CD8-positive, alpha-beta T cell (primary cell): ENCODE measurements at places on chromosomes 7 and 10. TPM values are rescaled to one million over a fixed set of nuclear protein-coding genes. Genes with fewer than 3 reads are reported as not detected.

The CDHR3 gene
- 4.3 TPM for total RNA-seq

The NPTX2 gene
- not detected for total RNA-seq

The ANK3 gene
- total RNA-seq = 9.0 TPM

The DDX50 gene
- 49.4 TPM for total RNA-seq

The OR2A7 gene
- 2.7 TPM for total RNA-seq

The IQCE gene
- total RNA-seq = 3.3 TPM

The LIPM gene
- not detected for total RNA-seq

The ANXA8 gene
- total RNA-seq = not detected

The WEE2 gene
- 0.27 TPM for total RNA-seq

The SPACDR gene
- 0.94 TPM for total RNA-seq

The FFAR4 gene
- total RNA-seq = not detected

The INA gene
- not detected for total RNA-seq

The PRSS37 gene
- total RNA-seq = not detected

The SH2D4B gene
- 0.36 TPM for total RNA-seq

The LSM8 gene
- total RNA-seq = 47.2 TPM

The PLAC9 gene
- total RNA-seq = not detected

The MAGI2 gene
- total RNA-seq = not detected

The RNF133 gene
- not detected for total RNA-seq

The MYOF gene
- not detected for total RNA-seq

The EVX1 gene
- 0.24 TPM for total RNA-seq

The STOX1 gene
- total RNA-seq = 0.11 TPM

The CUBN gene
- total RNA-seq = 6.5 TPM

The DIP2C gene
- 1.9 TPM for total RNA-seq

The POLR2J2 gene
- total RNA-seq = 22.9 TPM

The SYT15 gene
- 0.22 TPM for total RNA-seq

The TUBAL3 gene
- not detected for total RNA-seq

The KLLN gene
- total RNA-seq = 0.38 TPM

The LRRC61 gene
- 10.8 TPM for total RNA-seq

The C10orf71 gene
- not detected for total RNA-seq

The MDH2 gene
- 73.0 TPM for total RNA-seq

The TMEM130 gene
- not detected for total RNA-seq

The ZNF679 gene
- not detected for total RNA-seq
